Bronchial epithelial cell (primary cell): ENCODE measurements at places on chromosomes 6 and 20. TPM values are rescaled to one million over a fixed set of nuclear protein-coding genes. Genes with fewer than 3 reads are reported as not detected.
A peak's percentile ranks its signal among the peaks of the same experiment; 100 is the strongest.

FAM217A gene
- total RNA-seq: not detected in 2 replicates

THBS2 gene
- total RNA-seq: 3.6 and 8.7 TPM in 2 replicates

VNN1 gene
- total RNA-seq: 0.13 TPM in 1 of 2 replicates, not detected in the other

GRCh38 chr20:15563836-15564235 lies 1009.4 kb downstream of the KIF16B start:
- no peak for DNase-seq

DNA sequence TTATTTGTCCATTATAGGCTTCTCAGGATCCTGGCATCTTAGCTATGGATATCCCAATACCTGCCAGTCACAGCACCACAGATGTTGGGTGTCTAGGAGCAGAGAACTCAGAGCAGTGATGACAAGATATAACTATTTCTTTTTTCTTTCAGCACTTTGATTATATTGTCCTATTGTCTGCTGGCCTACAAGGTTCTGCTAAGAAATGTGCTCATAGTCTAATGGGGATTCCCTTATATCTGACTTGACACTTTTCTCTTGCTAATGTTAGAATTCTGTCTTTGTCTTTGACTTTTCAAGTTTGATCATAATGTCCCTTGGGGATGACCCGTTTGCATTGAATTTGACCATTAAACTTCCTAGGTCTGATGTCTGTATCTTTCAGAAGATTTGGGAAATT lies 270.4 kb downstream of the OGFRL1 start:
- DNase-seq: no peak

DNA sequence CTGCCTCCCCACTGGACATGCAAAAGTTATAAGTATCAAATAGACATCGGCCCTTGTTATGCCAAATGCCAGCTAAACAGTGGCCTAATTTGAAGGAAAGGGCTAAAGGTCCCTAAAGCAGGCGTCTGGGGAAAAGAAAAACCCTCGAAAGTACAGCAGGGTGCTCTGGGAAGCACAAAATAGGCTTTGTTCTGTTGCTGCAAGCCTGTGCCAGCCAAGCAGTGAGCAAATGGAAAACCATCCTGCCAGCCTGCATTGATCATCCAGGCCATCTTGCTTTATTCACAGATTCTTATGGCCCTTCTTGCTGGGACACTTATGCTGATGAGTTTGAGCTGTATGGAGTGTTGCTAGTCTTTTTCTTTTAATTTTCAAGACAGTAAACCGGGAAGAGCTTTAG lies 62.2 kb upstream of the PLEKHG1 start:
- no peak for DNase-seq

DNA sequence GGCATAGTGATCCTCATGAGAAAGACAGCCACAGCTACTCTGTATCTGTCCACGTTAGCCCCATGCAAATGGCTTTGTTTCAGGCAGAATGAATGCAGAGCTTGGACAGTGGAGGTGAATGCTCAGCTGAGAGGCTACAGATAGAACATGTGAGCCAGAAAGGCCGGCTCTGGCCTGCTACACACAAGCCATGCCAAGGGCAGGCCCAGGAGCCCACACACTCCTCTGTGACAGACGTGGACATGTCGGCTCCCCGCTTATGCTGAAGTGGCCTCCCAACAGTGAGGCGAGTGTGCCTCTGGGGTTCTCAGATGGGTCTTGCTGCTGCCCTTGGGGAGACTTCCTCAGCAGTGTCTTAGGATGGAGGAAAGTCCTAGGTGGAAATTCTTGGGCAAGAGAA lies 159.6 kb downstream of the SYNDIG1 start:
- DNase-seq: no peak

DNA sequence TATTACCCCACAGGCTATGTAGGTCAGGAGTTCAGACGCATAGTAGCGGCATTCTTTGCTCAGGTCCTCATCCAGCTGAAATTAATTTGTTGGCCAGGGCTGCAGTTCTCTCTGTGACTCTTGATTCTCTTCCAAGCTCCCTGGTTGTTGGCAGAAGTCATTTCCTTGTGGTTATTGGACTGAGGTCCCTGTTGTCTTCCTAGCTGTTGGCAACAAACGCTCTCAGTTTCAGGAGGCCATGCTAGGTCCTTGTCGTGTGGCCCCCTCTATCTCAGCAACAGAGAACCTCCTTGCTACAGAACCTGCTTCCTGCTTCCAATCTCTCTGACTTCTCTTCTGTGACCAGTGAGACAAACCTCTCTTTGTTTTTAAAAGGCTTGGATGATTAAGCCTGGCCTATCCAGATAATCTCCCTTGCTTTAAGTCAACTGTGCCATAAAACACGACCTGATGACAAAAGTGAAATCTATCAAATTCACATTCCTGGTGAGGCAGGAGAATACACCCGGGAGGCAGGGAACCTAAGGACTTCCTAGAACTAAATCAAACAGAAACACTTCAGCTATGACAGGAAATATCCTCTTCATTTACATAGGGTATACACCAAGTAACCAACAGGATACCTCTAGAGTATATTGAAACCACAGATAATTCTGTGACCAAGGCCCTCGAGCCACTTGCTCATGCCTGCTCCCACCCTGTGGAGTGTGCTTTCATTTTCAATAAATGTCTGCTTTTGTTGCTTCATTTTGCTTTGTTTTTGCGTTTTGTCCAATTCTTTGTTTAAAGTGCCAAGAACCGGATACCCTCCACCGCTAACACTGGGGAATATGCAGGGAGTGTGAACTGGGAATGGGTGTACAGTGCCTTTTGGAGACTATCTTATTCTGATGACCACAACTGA lies 196.0 kb downstream of the BTBD3 start:
- no peak for DNase-seq

DNA sequence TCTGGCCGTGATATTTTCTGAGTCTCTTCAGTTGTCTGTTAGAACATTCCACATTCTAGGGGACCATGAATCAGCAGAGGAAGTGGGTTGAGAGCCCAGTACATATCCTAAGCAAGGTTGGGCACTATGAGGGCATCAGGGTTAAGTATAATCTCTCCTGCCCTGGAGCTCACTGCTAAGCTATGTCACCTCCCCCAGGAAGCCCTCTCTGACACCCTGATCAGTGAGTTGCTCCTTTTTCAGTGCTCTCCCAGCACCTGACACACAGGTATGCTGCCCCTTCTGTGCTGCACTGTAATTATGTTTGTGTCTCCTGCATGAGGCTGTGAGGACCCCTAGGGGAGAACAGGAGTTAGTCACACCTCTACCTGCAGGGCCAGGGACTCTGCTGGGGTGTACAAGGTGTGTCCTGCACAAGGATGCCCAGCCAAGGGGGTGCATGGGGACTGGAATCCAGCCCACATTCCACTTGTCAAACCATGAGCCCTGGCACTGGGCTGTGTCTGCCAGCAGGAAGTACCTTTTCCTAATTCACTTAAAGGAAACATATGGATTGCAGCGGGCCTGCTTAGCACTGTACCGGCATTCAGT lies 3.9 kb downstream of the RAB44 start:
- DNase-seq: peak; percentile 52
